ENCODE measurements at places on chromosomes 5 and 9.

- H3K27me3 ChIP-seq: no peaks in the 10 kb centered on the region
- DNase-seq: no peak
- no peaks in the 10 kb centered on the region for H3K36me3 ChIP-seq
- H3K4me1 ChIP-seq: no peaks in the 10 kb centered on the region
- H3K4me3 ChIP-seq: no peak overlapping the region
- H3K27ac ChIP-seq: no peak overlapping the region
Measured at GRCh38 chr5:160432196-160432595, 10.5 kb downstream of the PTTG1 start.

GRCh38 chr9:28423255-28423654 lies 850.0 kb upstream of the C9orf72 start:
- no peak for DNase-seq
- no peak overlapping the region for H3K27ac ChIP-seq
- no peak overlapping the region for H3K4me3 ChIP-seq
- H3K4me1 ChIP-seq: no peaks in the 10 kb centered on the region

DNA sequence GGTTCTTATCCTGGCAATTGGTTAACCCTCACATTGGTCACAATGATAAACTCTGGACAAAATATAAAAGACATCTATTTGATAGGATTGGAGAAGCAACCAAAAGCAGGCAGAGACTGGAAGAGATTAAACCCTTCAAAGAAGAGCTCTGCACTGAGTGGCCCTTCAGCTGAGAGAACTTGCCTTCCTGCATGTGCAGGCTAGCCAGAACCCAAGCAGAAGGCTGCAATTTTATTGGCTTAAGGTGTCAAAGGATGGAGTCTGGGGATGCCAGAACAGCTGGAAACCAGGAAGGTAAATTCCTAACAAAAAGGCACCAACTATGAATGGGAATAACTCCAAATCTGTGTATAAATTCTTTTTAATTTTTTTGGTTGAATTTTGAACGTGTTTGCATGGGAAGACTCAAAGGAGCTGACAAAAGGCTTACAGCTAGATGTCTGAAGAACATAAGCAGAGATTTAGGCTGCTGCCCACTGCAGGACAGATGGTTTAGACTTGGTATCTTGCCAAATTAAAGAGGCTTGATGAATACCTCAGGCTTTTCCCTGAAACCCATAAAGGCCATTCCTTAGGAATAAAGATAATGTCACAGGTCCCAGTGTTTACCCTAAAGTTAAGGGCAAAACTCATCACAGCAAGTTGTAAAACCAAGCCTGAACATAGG lies 66.3 kb downstream of the NR2F1 start:
- H3K27me3 ChIP-seq: no peaks in the 10 kb centered on the region
- H3K4me1 ChIP-seq: peaks cover 12% of the 10 kb centered on the region
- DNase-seq: no peak
- H3K36me3 ChIP-seq: no peaks in the 10 kb centered on the region
- H3K4me3 ChIP-seq: no peak overlapping the region

DNA sequence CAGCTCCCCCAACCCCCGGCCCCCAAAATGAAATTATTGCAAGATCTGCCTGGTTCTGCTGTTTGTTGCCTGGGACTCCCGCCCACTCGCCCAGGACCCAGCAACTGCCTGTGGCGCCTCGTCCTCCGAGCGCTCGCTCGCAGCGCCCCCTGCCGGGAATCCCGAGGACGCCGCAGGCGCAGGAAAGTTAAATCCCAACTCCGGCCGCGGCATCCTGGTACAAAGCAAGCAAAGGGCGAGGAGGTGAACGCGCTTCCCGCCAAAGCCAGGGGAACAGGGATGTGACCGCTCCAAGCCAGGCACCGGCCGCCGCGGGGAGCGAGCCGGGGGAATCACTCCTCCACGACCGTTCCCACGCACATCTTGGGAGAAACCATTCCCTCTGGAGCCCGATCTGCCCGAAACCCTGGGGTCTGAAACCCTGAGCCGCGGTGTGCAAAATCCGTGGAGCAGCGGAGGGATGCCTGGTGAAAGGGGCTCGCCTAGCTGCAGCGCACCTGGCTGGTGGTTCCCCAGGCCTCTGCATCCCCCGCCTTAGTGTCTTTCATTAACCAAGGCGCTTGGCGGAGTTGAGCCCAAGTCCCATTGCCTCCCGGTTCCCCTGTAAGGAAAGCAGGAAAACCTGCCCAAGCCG lies 1.3 kb downstream of the SEMA5A start:
- H3K27ac ChIP-seq: no peak overlapping the region
- no peaks in the 10 kb centered on the region for H3K36me3 ChIP-seq
- DNase-seq: peak; percentile 81
- no peaks in the 10 kb centered on the region for H3K27me3 ChIP-seq
- peaks cover 11% of the 10 kb centered on the region for H3K4me1 ChIP-seq
- H3K4me3 ChIP-seq: peak overlapping the region; percentile 78

GRCh38 chr5:53782620-53783019 lies 222.2 kb downstream of the NDUFS4 start:
- no peaks in the 10 kb centered on the region for H3K36me3 ChIP-seq
- H3K4me3 ChIP-seq: no peak overlapping the region
- DNase-seq: no peak
- no peaks in the 10 kb centered on the region for H3K27me3 ChIP-seq
- peaks cover 26% of the 10 kb centered on the region for H3K4me1 ChIP-seq

DNA sequence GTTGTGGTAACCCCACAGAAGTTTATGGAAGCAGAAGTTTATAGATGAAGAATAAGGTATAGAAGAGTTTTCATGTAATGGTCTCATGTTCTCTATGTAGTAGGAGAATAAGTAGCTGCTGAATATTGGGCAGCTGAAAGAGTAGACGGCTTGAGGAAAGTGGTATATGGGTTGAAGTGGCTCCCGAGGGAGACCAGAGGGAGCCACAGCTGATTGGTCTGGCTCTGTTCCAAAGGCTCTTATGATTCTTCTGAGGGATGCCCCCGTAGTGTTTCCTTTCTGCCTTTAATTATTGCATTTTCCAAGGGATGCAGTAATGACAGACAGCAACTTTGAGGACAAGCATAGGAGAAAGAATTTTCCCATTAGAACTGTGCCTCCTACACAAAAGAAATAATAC lies 30.1 kb upstream of the TENT2 start:
- H3K4me1 ChIP-seq: no peaks in the 10 kb centered on the region
- no peak for DNase-seq
- H3K27me3 ChIP-seq: no peaks in the 10 kb centered on the region
- no peak overlapping the region for H3K27ac ChIP-seq
- no peaks in the 10 kb centered on the region for H3K36me3 ChIP-seq

GRCh38 chr5:180018347-180019060 lies 53.1 kb downstream of the RNF130 start:
- H3K27me3 ChIP-seq: 0 out of 2 replicates have a peak, but pooled peaks cover 4% of the 10 kb centered on the region
- no peaks in the 10 kb centered on the region for H3K36me3 ChIP-seq
- no peak for DNase-seq

DNA sequence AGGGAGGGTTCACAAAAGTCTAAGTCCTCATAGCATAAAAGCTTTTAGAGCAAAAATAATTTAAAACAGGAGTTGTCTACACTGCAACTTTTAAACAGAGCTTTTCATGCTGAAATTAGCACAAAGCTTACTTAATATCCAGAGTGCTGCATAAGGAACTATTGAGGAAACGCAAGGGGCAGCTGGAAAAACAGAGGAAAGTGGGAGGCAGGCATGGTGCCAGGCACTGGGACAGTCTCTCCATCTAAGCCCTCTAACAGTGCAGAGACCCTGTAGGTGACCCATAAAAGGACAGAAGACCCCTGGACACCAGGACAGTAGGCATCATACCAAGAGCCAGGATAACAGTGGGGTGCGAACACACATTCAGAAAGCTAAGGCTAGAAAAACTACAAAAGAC lies 49.3 kb downstream of the ADAMTS12 start:
- no peaks in the 10 kb centered on the region for H3K36me3 ChIP-seq
- no peak overlapping the region for H3K4me3 ChIP-seq
- H3K27ac ChIP-seq: no peak overlapping the region
- DNase-seq: no peak

DNA sequence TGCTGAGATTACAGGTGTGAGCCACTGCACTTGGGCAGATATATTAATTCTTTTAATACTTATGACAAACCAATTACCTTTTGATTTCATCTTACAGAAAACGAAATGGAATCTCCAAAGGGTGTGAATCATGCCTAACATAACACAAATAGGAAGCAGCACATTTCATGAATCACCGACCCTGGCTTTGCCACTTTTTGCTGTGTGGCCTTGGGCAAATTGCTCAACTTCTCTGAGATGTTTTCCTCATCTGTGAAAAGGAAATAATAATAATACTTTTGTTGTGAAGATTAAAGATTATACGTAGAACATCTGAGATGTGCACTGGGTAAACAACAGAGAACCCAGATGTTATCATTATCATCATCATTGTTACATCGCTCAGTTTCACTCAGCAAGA lies 50.7 kb upstream of the FREM1 start:
- no peaks in the 10 kb centered on the region for H3K27me3 ChIP-seq
- no peaks in the 10 kb centered on the region for H3K36me3 ChIP-seq

DNA sequence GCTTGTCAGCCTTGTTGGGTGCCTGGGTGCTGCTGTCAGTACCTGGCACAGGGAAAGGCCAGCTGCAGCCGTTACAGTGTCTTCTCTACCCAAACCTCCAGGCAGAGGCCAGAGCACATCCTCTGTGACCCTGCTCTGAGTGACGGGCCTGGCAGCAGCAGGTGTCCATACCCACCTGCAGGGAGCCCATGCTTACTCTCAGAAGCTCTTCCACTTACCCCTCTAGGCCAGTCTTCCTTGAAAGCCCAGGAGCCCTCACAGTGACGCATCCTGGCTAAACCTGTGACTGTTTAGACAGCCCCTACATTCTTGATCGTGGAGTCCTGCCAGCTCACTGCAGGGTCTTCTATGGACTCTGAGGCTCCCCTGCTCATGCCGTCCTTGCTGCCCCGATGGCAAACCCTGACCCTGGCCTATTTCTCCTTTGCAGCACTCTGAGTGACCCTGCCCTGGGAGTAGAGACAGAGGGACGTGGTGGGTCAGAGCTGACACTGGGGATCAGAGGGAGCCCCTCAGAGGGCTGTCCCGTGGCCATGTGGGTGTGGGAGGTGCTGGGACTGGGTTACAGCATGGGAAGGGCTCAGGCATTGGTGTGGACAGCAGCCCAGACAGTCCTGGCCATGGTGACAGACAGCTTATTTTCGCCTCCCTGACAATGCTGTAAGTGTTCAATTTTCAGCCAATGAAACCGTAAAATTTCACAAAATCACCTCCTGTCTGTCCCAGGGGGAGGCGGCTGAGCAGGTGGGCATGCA lies 67.6 kb upstream of the RNF130 start:
- no peak overlapping the region for H3K27ac ChIP-seq
- H3K27me3 ChIP-seq: peaks cover 13% of the 10 kb centered on the region
- no peak overlapping the region for H3K4me3 ChIP-seq
- no peak for DNase-seq

- no peaks in the 10 kb centered on the region for H3K27me3 ChIP-seq
- no peak overlapping the region for H3K27ac ChIP-seq
- no peak for DNase-seq
- no peak overlapping the region for H3K4me3 ChIP-seq
Measured at GRCh38 chr9:32292611-32293010, 91.8 kb upstream of the ACO1 start.

GRCh38 chr5:57749396-57749795 lies 266.8 kb upstream of the ACTBL2 start:
- H3K4me3 ChIP-seq: no peak overlapping the region
- H3K27ac ChIP-seq: no peak overlapping the region
- H3K36me3 ChIP-seq: no peaks in the 10 kb centered on the region
- no peaks in the 10 kb centered on the region for H3K27me3 ChIP-seq
- H3K4me1 ChIP-seq: no peaks in the 10 kb centered on the region

GRCh38 chr9:1267141-1267570 lies 217.0 kb downstream of the DMRT2 start:
- no peaks in the 10 kb centered on the region for H3K4me1 ChIP-seq
- DNase-seq: no peak
- H3K36me3 ChIP-seq: no peaks in the 10 kb centered on the region
- H3K27ac ChIP-seq: no peak overlapping the region

GRCh38 chr5:134533115-134533815 lies 7.8 kb downstream of the JADE2 start:
- H3K27ac ChIP-seq: no peak overlapping the region
- no peak for DNase-seq
- H3K4me3 ChIP-seq: no peak overlapping the region
- H3K27me3 ChIP-seq: no peaks in the 10 kb centered on the region
- 0 out of 2 replicates have a peak, but pooled peaks cover under 1% of the 10 kb centered on the region for H3K4me1 ChIP-seq

GRCh38 chr9:131420980-131421624 lies 27.2 kb downstream of the PRRC2B start:
- H3K4me1 ChIP-seq: no peaks in the 10 kb centered on the region
- H3K27ac ChIP-seq: no peak overlapping the region
- no peak overlapping the region for H3K4me3 ChIP-seq
- peaks cover 3% of the 10 kb centered on the region for H3K36me3 ChIP-seq
- no peak for DNase-seq

DNA sequence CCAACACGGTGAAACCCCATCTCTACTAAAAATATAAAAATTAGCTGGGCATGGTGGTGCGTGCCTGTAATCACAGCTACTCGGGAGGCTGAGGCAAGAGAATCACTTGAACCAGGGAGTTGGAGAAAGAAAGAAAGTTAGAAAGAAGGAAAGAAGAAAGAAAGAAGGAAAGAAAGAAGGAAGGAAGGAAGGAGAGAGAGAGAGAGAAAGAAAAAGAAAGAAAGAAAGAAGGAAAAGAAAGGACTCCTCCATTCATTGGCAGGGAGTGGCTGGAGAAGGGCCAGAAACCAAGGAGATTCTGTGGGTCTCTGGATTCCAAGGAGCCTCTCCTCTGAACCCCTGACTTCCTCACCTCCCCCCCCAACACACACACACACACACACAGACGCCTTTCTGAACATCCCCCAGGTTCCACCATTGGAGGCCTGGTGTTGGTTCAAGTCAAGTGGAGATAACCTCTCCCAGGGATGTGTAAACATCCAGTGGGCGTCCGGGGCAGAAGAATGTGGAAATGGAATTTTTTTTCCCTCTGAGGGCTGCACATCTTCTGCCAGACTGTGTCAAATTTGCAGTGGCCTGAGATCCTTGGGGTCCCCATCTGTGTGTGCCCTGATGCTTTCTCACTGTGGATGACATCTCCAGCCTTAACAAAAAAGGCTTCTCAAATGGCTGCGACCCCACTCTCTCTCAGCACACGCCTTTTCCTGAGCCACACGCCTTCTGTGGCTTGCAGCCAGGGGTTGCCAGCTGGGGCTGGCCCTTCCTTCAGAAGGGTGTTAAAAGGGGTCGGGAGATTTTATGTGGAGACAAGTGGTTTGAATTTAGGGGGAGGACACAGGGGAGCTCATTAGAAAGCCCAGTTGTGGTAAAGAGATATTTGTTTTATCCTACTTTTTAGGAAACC lies 109.3 kb upstream of the HAND1 start:
- no peak overlapping the region for H3K27ac ChIP-seq
- H3K27me3 ChIP-seq: no peaks in the 10 kb centered on the region
- no peaks in the 10 kb centered on the region for H3K36me3 ChIP-seq
- H3K4me1 ChIP-seq: no peaks in the 10 kb centered on the region
- DNase-seq: no peak

DNA sequence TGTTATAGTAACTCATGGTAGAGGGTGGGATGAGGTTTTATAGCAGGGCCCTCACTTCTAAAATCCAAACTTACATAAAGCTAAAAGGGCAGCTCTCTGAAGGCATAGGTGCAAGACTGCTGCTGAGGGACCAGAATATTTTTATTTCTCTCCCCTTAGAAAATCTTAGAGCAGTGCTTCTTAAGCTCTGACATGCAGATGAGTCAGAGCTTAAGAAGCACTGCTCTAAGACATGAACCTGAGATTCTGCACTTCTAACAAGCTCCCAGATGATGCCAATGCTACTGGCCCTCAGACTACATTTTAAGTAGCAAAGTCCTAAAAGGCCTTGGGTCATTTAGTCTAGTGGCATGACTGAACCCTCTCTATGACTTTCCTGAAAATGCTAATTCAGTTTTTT lies 97.6 kb upstream of the SPRY4 start:
- no peak overlapping the region for H3K4me3 ChIP-seq
- no peaks in the 10 kb centered on the region for H3K4me1 ChIP-seq
- H3K36me3 ChIP-seq: no peaks in the 10 kb centered on the region
- no peaks in the 10 kb centered on the region for H3K27me3 ChIP-seq
- H3K27ac ChIP-seq: no peak overlapping the region
- no peak for DNase-seq
